NCI-H1092 treated with DMSO at 0.1 percent for 48 hours (cell line): ENCODE measurements at places on chromosomes 5 and 9.
A peak's percentile ranks its signal among the peaks of the same experiment; 100 is the strongest.

GRCh38 chr5:74482523-74482922 lies 158.0 kb downstream of the ENC1 start:
- no peak for DNase-seq

DNA sequence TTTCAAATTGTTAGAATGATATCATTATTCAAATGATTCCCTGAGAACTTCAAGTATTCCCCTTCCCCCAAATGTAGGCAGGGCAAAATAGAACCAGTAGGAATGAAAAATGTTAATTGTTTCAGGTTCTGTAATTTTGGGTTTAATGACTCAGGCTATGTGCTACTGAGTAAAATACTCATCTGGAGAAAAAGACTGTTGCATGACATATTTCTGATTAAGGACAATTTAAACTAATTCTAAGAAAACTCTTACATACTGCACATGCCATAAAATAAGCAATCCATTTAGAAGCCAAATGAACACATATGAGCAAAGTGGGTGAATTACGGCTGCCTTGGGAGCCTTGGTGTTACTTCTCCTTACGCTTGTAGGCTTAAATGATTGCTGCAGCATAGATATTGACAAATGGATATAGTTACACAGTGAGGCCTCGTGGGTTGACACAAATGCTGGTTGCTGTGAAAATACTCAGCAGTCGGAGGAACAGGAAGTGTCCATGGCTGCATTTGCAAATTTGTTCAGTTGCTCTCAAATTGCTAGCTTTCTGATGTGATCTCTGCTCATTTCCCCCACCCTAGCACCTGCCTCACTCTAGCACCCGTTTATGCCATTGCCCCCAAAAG lies 174.9 kb upstream of the DMAC1 start:
- peak; percentile 39 for DNase-seq

DNA sequence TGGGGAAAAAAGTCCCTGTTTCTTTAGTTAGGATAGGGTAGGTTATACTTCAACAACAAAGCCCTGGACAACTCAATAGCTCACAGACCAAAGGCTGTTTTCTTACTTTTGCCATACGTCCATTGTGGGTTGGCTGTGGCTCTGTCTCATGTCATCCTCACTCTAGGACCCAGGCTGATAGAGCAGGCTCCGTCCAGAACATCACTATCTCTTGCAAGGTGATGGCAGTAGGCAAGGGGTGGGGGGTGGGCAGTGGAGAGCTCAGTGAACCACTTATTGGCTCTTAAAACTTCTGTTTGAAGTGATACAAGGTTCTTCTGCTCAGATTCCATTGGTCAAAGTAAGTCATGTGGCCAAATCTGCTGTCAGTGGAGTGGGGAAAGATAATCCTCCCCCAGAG lies 126.4 kb downstream of the CMYA5 start:
- no peak for DNase-seq

- no peak for DNase-seq
Observed at GRCh38 chr9:126464694-126465441, 138.2 kb downstream of the MVB12B start.

- DNase-seq, result no peak
Observed at GRCh38 chr9:36559036-36559695, 13.5 kb upstream of the MELK start.

- DNase-seq, result peak; percentile 23
Observed at GRCh38 chr9:72952914-72953313, at the start of gene ALDH1A1. ALDH1A1 (minus strand) TSS chr9:72953053; CDS start chr9:72953000, 53 bp downstream.

DNA sequence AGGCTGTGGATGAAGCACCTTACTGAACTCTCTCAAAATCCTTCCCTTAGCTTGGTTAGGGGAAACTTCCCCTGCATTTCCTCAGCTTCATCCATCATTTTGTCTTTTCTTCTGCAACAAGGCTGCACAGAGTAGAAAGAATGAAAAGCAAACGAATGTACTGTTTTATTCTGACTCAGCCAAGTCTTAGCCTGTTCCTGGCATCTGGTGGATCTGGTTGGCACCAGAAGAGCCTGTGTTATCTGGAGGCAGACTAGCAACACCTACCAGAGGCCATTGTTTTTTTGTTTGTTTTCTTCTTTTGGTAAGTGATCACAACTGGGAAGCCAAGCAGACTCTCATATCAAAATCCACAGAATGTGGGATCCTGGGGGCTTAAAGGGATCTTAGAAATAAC lies 200.7 kb downstream of the FANCC start:
- no peak for DNase-seq

DNA sequence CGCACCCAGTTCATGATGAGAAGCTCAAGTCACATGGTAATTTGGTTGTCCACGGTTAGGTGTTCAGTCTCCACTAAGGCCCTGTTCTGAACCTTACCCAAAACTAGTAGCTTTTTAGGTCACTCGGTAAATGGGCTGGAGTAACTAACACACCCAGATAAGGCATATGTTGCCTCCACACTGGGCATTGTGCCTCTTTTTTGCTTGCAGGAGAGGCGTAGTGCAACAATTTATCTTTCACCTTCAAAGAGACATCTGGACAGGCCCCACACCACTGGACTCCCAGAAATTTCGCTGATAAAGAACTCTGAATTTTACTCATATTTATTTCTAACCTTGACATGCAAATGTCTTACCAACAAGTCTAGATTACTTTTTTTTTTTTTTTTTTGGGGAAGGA lies 16.8 kb upstream of the PTGES start:
- no peak for DNase-seq

GRCh38 chr9:126415741-126416370 lies 89.2 kb downstream of the MVB12B start:
- no peak for DNase-seq
